ENCODE measurements at places on chromosomes 11 and 22.

DNA sequence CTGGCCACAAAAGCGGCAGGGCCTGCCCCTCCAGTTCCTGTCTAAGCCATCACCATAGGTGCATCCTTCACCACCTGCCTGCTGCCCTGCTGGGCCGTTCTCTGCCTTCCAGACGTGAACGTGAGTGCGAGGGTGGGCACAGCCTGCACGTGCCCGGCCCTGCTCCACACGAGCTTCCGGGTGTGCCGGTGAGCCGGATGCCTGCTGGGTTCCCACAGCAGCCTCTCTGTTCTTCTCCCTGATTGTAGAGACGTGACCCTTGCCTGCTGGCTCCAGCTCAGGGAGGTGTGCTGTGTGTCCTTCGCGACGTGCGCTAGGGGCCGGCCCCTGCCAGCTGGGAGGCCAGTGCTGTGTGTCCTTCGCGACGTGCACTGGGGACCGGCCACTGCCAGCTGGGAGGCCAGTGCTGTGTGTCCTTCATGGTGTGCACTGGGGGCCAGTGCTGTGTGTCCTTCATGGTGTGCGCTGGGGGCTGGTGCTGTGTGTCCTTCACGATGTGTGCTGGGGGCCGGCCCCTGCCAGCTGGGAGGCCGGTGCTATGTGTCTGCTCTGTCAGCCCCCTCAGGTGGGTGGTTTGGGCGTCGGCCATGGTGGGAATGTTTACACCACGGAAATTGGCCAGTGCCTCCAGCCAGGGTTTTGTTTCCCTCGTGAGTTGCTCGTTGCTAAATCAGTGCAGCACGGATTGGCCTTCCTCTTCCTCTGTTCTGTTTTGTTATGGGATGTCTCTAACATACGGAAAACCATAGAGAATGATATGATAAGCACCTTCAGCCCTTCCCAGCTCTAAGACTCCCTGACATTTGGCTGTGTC, 35.4 kb upstream of the BRSK2 start:
- no peak for DNase-seq

DNA sequence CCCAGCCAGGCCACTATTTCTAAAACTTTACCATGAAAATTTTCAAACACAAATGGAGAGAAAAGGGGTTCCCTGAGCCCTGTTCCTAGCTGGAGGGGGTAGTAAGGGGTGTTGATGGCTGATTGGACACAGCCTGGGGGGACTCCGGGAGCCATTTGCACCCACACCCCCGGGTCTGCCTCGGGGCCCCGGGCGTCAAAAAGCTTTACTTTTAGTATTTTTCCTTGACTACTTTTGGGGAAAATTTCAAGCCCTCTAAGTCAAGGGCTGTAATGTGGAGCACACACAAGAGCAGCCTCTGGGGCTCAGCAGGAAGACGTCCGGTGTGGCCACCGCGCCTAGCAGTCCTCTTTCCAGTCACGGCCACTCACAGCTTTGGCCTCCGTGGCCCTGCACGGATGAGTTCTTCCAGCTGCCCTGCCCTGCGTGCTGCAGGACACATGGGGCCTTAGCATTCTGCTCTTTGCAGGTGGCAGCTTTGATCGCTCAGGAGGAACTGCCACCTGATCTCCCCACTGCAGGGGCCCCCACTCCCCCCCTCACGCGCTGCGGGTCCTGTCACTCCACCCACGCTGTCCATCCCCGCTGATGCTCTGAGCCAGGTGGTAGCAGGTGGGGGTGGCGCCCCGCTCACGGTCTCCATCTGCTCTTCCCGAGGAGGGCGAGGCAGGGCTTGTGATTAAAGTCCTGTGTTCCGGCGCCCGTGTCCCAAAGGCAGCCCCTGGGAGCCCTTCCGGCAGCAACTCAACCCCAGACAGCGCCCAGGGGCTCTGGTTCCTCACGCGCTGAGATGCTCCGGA, 14.4 kb downstream of the RNH1 start:
- no peak for DNase-seq

DNA sequence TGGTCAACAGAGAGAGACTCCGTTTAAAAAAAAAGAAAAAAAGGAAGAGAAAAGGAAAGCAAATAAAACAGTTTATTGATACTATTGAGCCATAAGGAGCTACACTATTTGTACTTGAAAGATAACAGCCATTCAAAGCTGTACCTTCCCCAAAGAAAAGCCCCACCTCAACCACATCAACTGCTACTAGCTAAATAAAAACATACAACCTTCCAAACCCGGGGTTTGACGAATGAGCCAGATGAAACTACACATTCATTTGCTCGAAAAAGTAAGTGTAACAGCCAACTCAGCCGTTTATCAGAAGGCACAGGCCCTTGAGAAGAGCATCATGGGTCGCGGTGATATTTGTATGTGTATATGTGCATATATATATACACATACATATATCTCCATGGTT, 78.4 kb downstream of the SIK3 start:
- DNase-seq = no peak

- DNase-seq = no peak
Measured at GRCh38 chr11:115469361-115469760, 34.9 kb downstream of the CADM1 start.

DNA sequence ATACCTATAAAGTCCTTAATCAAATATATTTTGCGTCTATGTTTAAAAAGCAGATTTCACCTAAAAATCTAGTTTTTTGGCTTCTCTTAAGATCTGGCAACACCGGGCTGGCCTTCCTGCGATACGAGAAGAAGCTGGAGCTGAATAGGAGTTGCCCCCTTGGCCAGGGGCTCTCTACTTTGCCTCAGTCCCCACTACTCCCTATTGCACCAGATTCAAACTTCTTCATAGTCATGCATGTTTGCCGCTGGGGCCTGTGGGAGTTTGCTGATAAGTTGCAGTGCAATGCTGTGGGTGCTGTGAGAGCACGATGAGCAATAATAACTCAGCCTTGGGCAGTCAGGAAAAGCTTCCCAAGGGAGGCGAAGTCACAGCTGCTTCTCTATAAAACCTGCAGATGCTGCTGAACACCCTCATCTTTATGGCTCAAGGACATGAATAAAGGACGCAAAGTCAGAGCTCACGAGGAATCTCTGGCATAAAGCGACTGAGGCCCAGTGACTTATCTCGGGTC, 15.2 kb upstream of the EIF3D start:
- DNase-seq = no peak

DNA sequence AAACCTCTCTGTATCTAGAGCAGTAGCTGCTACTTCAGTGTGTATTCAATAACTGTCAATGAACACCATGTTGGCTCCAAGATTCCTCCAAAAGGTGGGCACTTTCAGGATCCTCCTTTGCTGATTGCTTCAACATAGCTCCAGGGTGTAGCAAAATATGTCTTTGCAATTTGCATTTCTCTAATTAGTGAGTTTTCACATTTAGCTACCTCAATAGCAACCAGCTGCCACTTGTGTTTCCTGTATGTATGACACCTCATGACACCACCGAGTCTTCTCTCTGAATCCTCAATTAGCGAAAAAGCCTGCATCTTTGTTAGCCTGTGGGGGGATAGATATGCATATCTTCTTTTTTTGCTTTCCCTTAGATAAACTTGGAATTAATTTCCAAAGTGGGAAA, 898.3 kb upstream of the FAT3 start:
- DNase-seq = no peak

- no peak for DNase-seq
Measured at GRCh38 chr11:70517988-70518907, 119.9 kb downstream of the CTTN start.

DNA sequence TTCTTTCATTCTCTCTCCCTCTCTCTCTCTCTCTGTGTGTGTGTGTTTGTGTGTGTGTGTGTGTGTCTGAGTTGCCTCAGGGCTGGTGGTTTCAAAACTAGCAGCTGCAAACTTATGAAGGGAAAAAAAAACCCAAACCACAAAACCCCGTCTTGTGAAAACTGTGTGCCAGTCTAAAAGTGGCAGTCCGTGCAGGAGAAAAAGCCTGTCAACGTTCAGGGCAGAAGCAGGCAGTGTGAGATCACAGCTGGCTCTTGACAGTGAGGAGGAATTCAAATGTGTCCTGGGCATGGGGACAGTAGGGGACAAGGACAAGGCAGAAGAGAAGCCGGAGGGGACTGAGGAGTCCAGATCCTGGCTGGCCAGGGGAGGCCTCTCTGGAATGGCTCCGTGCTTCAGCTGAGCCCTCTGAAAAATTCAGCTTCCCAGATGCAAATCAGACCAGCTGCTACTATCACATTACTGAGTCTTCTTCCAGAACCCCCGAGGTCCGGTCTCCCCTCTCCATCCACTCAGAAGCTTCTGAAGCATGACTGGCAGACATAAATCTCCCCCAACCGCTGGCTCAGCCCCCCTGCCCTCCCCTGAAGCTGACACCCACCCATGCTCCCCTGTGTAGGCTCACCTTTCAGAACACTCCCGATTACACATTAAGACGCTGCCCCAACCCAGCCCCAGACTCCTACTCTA, 31.9 kb downstream of the FLI1 start:
- peak; percentile 56 for DNase-seq

GRCh38 chr11:107591378-107592230, 657 bp downstream of the ELMOD1 start:
- DNase-seq = no peak

DNA sequence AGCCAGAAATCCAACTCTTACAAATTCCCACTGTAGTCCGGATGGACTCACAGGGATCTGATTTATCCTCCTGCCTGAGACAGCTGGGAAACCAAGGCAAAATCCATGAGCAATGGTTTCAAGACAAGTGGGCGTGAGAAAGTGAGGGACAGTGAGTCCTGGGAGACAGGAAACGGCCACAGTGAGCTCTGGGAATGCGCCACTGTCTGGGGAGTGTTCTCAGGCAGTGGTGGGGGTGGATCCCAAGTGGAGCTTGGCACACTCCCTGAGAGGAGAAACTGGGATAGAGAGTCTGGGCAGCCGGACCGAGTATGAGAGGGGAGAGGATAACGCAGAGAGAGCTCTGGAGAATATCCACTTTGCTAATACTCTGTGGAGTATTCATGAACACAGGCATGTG, 9.8 kb downstream of the IL17REL start:
- DNase-seq = no peak

- DNase-seq = no peak
Measured at GRCh38 chr11:6892400-6892799, at the start of gene OR2D2. TSS of gene OR2D2 (minus strand) at chr11:6892500. CDS start at chr11:6892500, 0 bp downstream.

DNA sequence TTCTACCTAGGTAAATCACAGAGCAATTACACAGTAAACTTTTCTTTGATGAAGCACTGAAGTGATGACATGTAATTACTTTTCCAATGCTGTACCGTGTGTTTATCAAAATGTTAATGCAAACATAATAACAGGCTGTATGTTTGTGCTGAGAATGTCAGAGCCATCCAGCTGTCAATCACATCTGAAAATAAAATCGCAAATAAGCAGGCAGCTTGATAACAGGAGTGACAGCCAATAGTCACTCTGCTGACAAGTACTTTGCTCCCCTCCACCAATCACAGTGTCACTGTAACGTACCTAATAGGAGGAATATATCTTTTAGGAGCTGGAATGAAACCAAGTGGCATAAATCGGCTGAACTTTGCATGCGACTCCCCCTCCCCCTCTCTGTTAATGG, 119.7 kb downstream of the KIRREL3 start:
- DNase-seq = no peak

- DNase-seq = no peak
Measured at GRCh38 chr11:118318581-118319336, 14.2 kb downstream of the CD3E start.

GRCh38 chr22:29971607-29972006, 88.6 kb downstream of the MTMR3 start:
- no peak for DNase-seq

DNA sequence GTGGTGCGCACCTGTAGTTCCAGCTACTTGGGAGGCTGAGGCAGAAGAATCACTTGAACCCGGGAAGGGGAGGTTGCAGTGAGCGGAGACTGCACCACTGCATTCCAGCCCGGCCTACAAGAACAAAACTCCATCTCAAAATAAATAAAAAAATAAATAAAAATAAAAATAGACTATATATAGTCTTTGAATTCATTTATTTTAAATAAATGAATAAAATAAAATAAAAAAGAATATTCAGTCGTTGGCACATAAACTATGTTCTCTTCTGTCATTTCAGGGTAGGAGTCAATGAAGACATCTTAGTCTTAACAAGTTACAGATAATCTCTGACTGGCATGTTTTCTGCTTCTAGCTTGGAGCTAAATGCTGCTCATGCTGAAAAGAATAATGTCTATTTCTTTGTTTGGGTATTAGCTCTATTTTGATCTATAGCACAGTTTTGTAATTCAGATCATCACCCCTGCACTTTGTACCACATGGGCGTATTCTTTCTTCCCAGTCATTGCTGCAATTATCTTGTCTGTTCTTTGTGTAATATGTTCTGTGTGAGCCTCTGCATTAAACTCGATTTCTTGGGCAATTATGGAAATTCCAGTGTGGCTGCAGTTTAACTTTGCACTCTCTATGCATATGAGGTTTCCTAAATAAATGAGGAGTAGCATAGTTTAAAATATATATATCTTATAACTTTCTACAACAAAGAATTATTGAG, 1.4 kb upstream of the MS4A14 start:
- no peak for DNase-seq

DNA sequence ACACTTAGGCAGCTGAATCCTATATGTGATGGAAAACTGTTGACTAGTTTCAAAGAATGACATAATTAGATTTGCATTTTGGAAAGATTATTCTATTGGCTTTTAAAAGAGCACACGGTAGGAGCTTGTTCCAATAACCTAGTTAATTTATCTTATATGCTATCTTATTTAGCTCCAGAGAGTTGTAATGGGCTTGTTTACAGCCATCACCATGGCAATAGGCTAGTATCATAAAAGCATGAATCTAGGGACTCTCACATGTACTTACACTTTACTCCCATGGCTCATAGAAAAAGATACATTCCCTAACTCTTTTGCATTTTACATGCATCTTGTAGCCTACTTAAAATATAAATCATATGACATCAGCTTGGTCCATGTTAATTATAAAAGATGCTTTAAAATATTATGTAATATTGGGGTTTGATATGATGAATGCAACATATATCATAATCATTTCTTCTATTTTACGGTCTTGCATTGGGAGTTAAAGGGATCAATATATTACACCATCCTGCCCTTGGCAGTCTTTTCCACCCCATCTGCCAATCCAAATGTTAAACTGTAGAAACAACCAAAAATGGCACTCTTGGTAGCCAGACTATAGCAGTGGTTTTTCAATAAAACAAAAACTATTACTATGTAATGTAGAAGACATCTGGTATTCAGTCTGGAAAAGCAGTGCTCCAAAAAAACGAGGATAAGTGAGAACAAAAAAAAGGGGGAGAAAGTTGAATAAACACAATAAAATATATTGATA, 2254.0 kb downstream of the LRRC4C start:
- no peak for DNase-seq

All from T-helper 22 cell (primary cell).